ENCODE measurements at places on chromosomes 7 and 10.

- no peak for DNase-seq
- H3K27me3 ChIP-seq = no peaks in the 10 kb centered on the region
- H3K4me3 ChIP-seq = no peak overlapping the region
- H3K4me1 ChIP-seq = no peaks in the 10 kb centered on the region
- H3K27ac ChIP-seq = no peak overlapping the region
- H3K36me3 ChIP-seq = no peaks in the 10 kb centered on the region
These were observed 23.8 kb downstream of the TMEM196 start for GRCh38 chr7:19749658-19750057.

GRCh38 chr10:34866848-34867247 lies 51.8 kb upstream of the PARD3 start:
- no peaks in the 10 kb centered on the region for H3K36me3 ChIP-seq

GRCh38 chr7:70758646-70759045 lies 373.3 kb upstream of the GALNT17 start:
- no peak for DNase-seq
- H3K27me3 ChIP-seq = no peaks in the 10 kb centered on the region
- no peak overlapping the region for H3K27ac ChIP-seq
- no peaks in the 10 kb centered on the region for H3K4me1 ChIP-seq
- no peak overlapping the region for H3K4me3 ChIP-seq

DNA sequence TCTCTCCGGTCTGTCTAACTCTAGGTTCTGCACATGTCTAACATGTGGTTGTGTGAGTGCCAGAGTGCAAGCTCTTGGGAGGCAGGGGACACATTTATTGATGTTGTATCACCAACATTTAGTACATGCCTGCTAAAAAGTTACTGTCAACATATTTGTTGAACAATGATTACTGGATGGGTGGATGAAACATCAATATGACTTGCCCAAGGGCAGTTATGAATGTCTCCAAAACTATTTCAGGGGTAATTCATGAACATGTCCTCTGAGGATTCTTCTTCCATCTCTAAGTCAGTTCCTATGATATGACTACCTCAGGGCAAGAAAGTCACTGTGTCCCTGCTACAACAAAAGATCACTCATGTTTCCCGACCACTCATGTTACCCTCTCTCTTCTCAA lies 91.3 kb upstream of the STEAP1B start:
- no peaks in the 10 kb centered on the region for H3K4me1 ChIP-seq
- no peaks in the 10 kb centered on the region for H3K27me3 ChIP-seq
- no peak overlapping the region for H3K4me3 ChIP-seq

- no peak overlapping the region for H3K27ac ChIP-seq
- H3K36me3 ChIP-seq = no peaks in the 10 kb centered on the region
- H3K4me1 ChIP-seq = no peaks in the 10 kb centered on the region
- no peaks in the 10 kb centered on the region for H3K27me3 ChIP-seq
These were observed 9.1 kb downstream of the LANCL2 start for GRCh38 chr7:55374213-55374612.

- no peaks in the 10 kb centered on the region for H3K36me3 ChIP-seq
- H3K27me3 ChIP-seq = no peaks in the 10 kb centered on the region
- no peak for DNase-seq
These were observed 25.7 kb downstream of the TMEM176A start for GRCh38 chr7:150826061-150826849.

DNA sequence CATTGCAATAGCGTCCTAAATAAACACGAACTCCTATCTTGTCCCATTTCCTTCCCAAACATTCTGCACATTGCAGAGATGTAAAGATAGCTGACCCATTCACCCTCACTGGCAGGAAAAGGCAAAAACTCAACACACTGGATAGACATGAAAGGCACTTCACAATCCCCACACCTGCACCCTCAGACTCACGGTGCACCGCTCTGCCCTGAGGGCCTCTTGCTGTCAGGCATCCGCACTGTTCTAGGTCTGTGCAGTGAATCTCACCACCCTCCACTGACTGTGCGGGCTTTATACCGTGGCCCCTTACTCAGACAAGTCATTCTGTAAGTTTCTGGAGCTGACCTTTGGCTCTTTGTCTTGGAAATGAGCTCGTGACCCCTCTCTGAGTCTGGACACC lies 42.9 kb upstream of the PARD3 start:
- H3K4me3 ChIP-seq = no peak overlapping the region
- H3K36me3 ChIP-seq = no peaks in the 10 kb centered on the region
- H3K27ac ChIP-seq = no peak overlapping the region
- H3K27me3 ChIP-seq = no peaks in the 10 kb centered on the region

DNA sequence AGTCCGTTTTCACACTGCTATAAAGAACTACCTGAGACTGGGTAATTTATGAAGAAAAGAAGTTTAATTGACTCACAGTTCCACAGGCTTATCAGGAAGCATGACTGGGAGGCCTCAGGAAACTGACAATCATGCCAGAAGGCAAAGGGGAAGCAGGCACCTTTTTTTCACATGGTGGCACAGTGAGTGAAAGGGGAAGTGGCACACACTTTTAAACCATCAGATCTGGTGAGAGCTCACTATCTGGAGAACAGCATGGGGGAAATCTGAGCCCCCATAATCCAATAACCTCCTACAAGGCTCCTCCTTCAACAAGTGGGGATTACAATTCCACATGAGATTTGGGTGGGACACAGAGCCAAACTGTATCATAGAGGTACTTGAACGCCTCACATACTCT lies 30.0 kb downstream of the AGR3 start:
- H3K36me3 ChIP-seq = no peaks in the 10 kb centered on the region
- H3K4me3 ChIP-seq = no peak overlapping the region
- H3K4me1 ChIP-seq = no peaks in the 10 kb centered on the region
- H3K27me3 ChIP-seq = no peaks in the 10 kb centered on the region

DNA sequence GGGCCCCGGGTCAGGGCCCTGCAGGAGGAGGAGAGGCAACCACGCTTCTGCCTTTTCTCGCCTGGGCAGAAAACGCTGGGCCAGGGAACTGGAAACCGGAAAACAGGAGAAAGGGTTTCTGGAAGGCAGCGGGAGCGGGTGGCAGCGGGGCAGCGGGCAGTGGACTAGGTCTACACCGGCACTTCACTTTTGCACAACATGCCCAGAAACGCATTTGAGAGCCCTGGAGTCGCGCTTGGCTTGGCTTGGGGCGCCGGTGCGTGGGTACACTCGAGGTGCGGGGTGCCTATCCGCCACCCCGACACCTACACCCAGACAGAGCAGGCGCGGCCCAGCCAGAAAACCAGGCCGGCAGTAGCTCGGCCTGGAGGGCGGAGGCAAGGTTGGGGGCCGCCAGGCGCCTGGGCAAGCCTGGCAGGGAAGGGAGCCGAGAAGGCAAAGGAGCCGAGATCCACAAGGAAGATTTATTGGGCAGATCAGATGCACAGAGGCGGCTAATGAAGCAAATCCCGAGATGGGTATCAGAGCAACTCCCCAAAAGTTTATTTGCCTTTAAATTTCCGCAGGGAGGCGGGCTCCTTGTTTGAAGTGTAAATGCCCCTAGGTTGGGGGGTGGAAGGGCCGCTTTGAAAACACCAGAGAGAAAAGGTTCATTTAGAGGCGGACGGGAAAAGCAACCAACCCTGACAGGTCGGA lies 3.2 kb upstream of the PAX2 start:
- peaks cover 42% of the 10 kb centered on the region for H3K27me3 ChIP-seq
- no peak for DNase-seq
- no peaks in the 10 kb centered on the region for H3K36me3 ChIP-seq

DNA sequence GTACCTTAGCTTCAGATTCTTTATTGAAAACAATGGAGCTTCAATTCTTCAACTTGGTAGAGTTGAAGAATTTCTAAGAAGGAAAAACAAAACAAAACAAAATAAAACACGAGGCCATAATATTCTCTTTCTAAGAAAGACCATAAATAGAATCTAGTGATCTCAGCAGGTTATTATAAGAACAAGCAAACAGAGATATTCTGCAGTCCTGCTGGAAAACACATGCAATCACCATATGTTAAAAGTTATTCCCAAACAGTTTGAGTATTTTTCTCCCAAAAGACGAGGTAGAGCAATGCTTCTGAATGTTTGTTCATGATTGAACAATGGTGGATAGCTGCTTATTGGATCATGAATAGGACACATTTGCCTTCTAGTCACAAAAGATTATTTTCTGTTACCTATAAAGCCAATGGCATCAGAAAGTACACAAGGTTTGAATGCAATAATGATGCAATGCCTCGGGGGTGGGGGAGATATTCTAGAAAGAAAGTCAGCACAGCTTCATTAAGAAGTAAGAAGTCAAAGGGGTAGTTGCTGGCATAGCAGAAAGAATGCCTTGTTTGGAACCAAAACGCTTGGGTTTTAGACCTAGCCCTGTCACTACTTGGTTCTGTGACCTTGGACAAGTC lies 59.3 kb downstream of the CREB3L2 start:
- no peaks in the 10 kb centered on the region for H3K36me3 ChIP-seq
- H3K4me1 ChIP-seq = no peaks in the 10 kb centered on the region
- DNase-seq = peak; percentile 69
- H3K27me3 ChIP-seq = no peaks in the 10 kb centered on the region

GRCh38 chr10:99368646-99369045 lies 39.5 kb downstream of the CNNM1 start:
- H3K27ac ChIP-seq = no peak overlapping the region
- H3K27me3 ChIP-seq = no peaks in the 10 kb centered on the region
- DNase-seq = no peak
- H3K4me1 ChIP-seq = no peaks in the 10 kb centered on the region
- no peaks in the 10 kb centered on the region for H3K36me3 ChIP-seq
